ENCODE measurements at places on chromosomes 1 and 21.

DNA sequence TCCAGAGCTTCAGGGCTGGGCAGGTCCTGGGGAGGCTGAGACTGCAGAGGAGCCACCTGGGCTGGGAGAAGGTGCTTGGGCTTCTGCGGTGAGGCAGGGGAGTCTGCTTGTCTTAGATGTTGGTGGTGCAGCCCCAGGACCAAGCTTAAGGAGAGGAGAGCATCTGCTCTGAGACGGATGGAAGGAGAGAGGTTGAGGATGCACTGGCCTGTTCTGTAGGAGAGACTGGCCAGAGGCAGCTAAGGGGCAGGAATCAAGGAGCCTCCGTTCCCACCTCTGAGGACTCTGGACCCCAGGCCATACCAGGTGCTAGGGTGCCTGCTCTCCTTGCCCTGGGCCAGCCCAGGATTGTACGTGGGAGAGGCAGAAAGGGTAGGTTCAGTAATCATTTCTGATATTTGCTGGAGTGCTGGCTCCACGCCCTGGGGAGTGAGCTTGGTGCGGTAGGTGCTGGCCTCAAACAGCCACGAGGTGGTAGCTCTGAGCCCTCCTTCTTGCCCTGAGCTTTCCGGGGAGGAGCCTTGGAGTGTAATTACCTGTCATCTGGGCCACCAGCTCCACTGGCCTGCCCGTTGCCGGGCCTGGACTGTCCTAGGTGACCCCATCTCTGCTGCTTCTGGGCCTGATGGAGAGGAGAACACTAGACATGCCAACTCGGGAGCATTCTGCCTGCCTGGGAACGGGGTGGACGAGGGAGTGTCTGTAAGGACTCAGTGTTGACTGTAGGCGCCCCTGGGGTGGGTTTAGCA, 9.3 kb downstream of the MYBPH start:
- no peak for DNase-seq

DNA sequence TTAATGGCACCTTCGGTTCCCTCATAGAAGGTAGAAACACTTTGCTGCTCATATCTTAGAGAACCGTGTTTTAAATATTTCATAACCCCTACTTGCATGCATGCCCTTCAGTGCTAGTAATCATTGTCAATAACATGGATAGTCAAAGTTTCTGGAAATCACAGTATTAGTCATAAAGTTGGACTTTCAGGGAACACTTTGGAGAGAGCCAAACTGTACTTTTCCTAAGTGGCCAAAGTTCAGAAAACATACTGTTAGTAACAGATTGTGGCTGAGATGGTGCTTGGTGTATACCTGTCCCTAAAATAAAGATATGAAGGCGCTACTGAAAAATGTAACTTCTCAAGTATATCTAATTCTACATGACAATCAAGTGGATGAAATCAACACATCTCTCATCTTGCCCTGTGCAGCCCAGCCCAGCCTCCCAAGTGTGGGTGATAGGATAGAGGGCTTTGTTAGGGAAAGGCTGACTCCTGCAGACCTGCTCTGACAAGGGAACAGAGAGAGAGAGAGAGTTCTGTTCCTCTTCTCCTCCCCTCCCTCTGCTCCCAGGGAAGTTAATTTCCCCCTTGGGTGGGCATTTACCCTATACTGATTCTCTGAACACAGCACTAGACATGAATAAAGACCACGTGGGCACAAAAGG, 14.4 kb downstream of the MYOC start:
- no peak for DNase-seq

DNA sequence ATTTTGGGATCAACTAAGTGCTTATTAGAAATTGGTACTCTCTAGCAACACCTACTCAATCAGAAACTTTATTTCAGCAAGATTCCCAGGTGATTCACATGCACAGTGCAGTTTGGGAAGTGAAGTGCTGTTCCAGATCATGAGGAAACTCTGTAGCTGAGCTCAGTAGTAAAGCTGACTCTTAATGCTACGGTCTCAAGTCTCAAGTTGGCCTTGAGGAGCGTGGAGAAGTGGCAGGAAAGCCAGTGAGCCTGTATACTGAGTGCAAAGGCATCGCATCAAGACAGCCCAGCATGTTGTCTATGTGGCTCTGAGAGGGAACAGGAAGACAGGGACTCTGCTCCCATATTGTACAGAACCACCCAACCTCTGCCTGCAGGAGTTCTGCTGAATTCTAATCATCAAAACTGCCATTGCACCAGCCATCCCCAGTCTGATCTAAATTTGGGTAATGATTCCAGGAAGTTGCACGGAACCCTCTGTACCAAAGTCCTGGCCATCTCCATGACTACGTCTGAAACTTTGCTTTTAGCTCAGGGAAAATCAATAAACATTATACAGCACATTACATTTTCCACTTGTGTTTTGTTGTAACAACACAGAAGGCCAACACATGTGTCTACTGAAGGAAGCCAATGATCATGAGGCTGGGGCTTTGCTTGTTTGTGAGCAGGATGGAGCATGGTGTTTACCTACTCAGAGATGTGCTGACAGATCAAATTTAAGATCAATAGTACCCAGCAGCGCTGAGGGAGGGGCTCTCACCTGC, 105.1 kb upstream of the TLR5 start:
- no peak for DNase-seq

- no peak for DNase-seq
Observed at GRCh38 chr1:53256511-53257453, 18.5 kb upstream of the MAGOH start.

GRCh38 chr1:205309741-205310140, 11.8 kb downstream of the NUAK2 start:
- DNase-seq = no peak

GRCh38 chr21:26098772-26099397, 71.7 kb downstream of the APP start:
- no peak for DNase-seq

DNA sequence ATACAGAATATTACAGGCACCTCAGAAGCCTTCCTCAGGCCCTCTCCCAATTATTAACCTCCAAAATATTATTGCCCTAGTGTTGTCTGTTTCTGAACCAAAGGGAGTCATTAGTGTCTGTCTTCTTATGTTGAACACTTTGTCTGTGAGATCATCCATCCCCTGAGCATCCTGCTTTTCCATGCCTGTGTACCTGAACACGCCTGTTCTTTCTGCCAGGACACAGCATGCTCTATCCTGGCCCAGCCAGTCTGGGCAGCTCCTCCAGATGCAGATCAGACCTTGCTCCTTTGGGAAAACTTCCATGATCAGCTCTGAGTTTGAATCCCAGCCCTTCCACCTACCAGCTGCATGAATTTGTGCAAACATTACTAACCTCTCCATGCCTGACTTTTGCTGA, 11.0 kb upstream of the CDC42 start:
- DNase-seq = no peak
